ENCODE measurements at places on chromosomes 1 and 21.

DNA sequence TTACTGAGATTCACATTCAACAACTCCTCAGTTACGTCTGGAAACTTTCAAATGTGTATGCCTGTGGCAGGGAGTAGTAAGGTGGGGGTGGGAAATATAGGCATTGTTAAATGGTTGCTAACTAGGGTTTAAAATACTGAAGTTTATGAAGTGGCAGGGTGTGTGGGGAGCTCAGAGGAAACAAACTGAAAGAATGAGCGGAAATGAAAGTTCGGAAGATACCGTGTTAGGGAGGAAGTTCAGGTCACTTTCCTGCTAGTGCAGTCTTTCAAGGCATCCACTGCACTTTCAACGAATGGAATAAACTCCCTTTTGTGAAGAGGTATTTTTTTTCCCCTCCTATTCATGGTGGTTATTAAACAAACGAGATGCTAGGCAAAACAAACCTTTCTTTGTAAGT lies 19.7 kb downstream of the SYNJ1 start:
- no peak for DNase-seq

DNA sequence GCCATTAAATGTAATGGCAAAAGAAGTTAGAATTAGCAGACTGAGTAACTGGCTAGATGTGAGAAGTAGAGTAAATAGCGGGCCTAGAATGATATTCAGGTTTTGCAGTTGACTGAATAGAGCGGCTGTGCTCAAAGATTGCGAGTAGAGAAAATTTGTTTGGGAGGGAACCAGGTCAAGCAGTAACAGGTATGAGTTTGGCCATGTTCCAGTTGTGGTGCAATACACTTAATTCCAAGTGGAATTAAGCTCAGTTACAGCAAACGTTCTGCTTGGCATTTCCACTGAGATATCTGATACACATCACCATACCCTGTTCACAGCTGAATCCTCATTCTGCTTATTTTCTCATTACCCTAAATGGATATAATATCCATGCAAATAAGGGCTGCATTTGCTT lies 1382.9 kb downstream of the MRPL39 start:
- DNase-seq = no peak

- DNase-seq = no peak
These were observed 439.3 kb downstream of the NPHP4 start for GRCh38 chr1:5552787-5553484.

- no peak for DNase-seq
These were observed 38.3 kb downstream of the RHBG start for GRCh38 chr1:156407344-156407743.

DNA sequence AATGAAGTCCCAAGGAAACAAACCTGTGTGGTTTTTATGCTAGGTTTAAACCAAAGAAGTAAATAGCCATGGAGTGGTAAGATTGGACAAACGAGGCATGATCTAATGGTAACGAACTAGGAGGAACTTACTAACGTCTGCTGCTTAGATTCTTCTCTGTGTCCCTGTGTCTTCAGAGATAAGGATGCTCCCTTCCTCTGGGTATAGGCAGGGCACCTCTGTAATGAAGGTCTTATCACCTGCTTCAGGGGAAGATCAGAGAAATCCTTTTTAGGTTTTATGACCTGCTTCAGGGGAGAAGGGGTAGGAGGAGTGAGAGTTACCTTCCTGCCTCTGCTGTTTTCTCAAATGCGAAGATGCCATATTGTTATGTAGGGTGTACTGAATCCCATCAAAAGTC lies 214.9 kb upstream of the L1TD1 start:
- no peak for DNase-seq

DNA sequence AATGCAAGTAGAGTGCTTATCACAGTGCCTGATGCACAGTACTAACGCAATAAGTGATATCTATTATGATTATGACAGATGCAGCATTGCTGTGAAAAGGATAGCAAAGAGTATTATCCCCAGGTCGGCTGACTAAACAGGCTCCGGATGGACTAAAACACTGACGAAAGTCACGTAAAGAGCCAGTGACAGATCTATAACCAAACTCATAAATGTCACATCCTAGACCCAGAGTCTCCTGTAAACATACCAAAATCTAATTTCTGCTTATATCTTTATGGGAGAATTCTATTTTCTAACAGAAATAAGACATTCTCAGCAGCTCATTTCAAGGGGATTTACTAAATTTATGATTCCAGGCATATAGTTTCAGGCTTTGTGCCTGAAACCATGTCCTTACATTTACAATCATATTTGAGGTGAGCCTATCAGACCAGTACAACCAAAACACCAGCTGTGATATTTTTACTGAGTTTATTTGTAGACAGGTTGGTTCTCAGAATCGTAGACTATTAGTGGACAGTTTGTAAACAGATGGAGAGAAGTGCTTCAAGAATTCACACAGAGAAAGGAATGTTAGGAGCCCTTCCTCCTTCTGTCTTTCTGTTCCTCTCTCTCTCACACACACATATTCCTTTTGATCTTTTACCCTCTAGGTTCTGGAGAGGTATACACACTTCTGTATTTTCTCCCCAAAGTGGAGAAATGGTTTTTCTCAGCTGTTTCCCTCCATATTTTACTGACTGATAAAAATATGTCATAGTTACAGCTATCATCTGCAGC lies 52.4 kb upstream of the WDR26 start:
- no peak for DNase-seq

DNA sequence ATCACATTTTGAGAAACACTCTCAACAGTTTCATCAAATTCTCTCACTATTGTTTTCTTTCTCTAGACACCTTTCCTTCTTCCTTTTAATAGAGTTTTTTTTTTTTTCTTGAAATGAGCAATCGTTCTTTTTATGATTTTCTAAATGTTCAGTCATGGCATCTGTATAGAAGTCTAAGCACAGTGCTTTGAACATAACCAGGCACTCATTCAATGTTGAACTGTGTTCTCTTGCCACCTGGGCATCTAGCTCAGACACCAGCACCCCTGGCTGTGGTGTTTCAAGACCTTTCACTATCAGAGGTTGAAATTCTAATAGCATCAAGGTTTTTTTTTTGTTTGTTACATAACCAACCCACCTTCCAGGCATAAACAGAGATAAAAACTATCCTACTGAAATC lies 96.6 kb downstream of the DNM3 start:
- DNase-seq = no peak

DNA sequence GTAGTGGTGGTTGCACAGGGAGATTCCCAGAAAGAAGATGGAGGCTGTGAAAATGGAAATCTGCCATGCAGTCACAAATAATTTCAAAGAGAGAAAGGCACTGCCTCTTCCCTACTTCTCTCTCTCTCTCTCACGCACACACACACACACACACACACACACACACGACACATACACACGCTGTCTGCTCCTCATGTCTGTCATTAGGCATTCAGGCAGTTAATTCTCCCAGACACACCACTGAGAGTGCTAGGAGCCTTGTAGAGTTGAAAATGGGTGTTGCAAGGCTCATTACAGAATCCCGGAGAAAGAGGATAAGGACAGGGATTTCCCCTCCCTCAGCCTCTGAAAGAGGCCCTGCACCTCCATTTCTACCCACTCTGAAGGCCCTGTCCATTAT lies 47.8 kb upstream of the LRRN2 start:
- DNase-seq = no peak

- peak; percentile 96 for DNase-seq
These were observed 564 bp upstream of the HMGN1 start for GRCh38 chr21:39349211-39350093.

- DNase-seq = no peak
These were observed 32.8 kb upstream of the BACH1 start for GRCh38 chr21:29265690-29266479.

GRCh38 chr1:98893371-98893770 lies 111.3 kb downstream of the PLPPR5 start:
- DNase-seq = no peak

DNA sequence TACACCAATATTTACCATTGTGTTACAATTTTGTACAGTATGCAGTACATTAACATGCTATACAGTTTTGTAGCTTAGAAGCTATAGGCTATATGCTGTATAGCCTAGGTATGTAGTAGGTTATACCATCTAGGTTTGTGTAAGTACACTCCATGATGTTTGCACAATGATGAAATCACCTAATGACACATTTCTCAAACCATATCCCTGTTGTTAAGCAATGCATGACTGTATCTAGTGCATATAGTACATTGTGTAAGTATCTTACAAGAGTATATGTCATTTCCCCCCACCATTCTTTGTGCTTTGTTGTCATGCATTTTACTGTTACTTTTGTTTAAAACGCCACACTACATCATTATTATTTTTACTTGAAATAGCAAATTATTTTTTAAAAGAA lies 65.7 kb upstream of the RNF11 start:
- DNase-seq = no peak

DNA sequence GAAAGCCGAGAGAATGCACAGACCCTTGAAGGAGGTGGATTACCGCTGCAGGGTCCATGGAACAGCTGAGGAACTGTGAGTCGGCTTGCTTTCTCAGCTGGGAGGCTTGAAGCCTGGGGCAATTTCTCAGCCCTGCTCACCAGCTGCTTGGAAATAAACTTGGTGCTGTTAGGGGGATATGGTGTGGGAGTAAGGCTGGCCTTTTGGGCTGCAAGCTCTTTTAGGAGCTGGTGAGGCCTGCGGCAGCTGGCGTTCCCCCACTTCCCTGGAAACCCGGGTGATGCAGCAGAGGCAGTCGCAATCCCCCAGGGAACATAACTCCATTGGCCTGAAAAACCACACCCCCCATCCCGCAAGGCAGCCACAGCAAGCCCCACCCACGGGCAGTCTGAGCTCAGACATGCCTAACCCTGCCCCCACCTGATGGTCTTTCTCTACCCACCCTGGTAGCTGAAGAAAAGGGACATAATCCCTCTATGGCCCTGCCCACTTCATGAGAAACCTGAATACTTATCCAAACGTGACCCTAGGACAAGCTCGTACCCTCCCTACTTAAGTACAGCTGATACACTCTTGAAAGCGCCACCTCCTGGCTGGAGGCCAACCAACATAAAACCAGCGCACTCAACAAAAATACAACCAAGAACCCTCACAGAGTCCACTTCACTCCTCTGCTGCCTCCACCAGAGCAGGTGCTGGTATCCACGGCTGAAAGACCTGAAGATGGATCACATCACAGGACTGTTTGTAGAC lies 1995.8 kb downstream of the NCAM2 start:
- no peak for DNase-seq

GRCh38 chr1:101960142-101960541 lies 36.6 kb downstream of the OLFM3 start:
- no peak for DNase-seq

DNA sequence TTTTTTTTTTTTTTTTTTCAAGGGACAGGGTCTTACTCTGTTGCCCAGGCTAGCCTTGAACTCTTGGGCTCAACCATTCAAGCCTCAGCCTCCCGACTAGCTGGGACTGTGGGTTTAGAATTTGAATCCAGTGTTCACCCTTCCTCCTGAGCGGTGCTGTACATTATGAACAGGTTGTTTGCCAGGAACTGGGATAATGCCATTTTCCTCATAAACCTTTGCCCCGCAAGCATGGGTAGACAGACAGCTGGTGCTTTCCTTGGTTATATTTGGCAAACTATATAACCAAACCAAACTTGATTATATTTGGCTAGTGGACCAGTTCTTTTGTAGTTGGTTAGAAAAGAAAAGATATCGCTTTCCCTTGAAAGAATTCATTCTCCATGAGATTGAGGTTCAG lies 54.9 kb downstream of the GALNT2 start:
- no peak for DNase-seq

GRCh38 chr1:46474570-46474969 lies 15.1 kb upstream of the DMBX1 start:
- no peak for DNase-seq

- peak; percentile 98 for DNase-seq
These were observed 105.4 kb downstream of the PTPN14 start for GRCh38 chr1:214445831-214446614.

DNA sequence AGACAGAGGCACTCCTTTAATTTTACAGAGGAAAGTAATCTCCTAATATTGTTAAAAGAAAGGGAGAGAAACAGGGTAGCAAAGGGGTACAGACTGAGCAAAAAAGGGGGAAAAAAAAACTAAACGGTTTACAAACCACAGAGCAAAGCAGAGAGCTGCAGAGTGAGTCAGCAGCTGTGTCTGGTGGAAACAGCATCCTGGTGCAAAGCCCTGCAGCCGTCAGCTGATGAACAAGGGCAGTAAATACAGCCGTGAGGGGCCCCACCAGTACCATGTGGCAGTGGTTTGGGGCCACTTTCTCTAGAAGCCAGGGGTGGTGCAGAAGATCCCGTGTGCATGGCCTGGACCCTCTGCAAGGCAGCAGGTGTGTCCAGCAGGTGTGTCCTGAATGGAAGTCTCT lies 111.3 kb downstream of the ERG start:
- DNase-seq = peak; percentile 12

- peak; percentile 38 for DNase-seq
These were observed 54.9 kb downstream of the WDR64 start for GRCh38 chr1:241706967-241707366.

DNA sequence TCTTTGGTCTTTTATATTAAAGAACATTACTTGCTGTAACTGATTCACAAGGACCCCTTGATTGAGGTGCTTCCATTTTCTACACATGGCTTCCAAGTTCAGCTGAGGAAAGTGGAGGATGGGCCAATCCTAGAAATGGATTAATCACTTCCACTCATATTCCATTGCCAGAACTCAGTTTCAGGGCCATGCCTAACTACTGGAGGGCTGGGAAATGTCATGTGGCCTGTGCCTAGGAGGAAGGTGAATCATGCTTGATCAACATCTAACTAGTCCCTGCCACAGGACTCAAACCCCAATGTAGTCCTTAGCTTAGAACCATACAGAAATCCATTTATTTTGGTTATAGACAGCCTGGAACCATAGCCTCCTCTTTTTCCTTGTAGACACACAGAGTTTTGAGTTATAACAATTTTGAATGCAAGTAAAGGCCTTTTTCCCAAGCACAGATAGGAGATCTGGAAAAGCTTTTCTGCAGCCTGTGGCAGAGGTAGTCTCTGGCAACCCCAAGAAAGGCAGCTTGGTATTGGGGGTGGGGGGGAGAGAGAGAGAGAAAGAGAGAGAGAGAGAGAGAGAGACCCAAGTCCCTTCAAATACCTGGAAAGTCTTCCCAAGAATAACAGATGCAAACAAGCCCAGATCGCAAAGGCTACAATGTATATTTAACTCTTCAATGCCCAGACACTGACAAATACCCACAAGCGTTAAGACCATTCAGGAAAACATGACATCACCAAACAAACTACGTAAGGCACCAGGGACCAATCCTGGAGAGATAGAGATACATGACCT lies 12.5 kb downstream of the MAST2 start:
- DNase-seq = no peak

Measured in astrocyte of the spinal cord (primary cell).